ENCODE measurements at places on chromosomes 2 and 18.

DNA sequence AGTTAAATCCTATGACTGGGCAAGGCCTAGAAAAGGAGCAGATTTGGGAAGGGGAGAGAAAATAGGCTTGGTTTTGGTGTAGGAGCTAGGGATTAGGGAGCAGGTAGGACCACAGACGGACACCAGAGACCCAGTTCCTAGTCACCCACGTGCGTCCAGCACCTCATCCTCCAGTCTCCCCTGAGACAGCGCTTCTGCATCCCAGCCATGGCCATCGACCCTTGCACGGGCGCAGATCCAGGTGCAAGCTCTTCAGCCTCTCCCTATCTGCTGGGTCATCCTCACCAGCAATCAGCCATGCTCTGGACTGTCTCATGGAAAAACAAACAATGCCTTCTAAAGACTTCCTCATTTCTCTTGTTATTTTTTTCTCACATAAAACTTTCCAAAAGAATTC lies 246.8 kb upstream of the RAB6C start:
- no peak for DNase-seq

GRCh38 chr2:89763581-89764485 lies 1072.4 kb downstream of the RPIA start:
- DNase-seq: peak; percentile 23

DNA sequence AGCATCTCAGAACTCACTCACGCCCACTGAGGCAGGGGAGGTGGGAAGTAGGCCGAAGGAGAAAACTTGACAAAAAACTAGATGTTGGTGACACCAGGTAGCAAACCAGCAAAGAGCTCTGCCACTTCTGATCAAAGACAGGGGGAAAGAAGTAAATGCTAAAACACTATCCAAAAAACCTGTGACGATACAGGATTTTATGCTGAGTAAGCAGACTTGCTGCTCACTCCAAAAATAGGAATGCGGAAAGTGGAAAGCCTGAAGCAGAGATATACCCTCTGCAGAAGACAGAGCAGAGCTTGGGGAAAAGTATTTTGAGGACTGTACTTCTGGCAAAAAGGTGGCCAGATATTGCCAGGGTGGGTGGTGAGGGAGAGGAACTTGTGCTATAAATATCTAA lies 73.3 kb upstream of the YPEL5 start:
- no peak for DNase-seq

GRCh38 chr18:73790587-73790986 lies 357.0 kb downstream of the FBXO15 start:
- DNase-seq: no peak

GRCh38 chr2:217438821-217439220 lies 564.0 kb downstream of the TNS1 start:
- peak; percentile 50 for DNase-seq

GRCh38 chr2:146130290-146130689 lies 1610.4 kb upstream of the ZEB2 start:
- DNase-seq: no peak

DNA sequence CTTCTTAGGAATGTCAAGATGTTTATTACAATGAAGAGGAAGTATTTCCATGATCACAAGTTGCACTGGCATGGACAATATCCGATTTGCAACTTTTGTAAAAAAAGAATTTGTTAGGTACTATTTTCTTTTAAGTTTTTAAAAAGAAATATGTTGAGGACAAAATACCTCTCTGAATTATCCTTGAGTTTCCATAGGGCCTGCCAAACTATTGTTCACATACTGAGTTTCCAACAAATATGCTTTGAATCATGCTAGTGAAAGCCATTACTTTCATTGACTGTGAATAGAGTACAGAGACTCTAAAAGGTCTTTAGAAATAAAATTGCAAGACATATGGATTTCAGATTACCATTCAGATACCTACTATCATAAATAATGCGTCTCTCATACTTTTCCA lies 566.1 kb downstream of the TMEM182 start:
- DNase-seq: no peak

GRCh38 chr2:69070969-69071368 lies 58.0 kb downstream of the ANTXR1 start:
- DNase-seq: no peak

- no peak for DNase-seq
Measured at GRCh38 chr18:28150925-28151324, 26.0 kb downstream of the CDH2 start.

DNA sequence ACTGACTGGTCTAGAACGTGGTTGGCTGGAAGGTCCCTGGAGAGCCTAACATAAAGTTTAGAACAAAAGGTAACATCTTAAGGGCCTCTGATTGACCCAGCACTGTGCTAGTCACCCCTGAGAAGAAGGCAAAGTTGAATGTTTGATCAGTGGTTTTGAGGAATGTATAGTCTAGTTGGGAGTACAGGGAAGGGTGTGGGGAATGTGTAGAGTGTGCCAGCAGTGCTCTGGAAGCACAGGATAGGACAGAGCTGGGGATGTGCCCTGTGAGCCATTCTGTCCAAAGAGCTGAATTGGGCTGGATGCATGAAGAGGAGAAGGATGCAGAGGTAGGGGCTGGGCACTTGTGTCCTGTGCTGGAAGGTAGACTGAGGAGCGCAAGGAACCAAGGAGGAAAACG lies 41.0 kb upstream of the DOCK10 start:
- no peak for DNase-seq

DNA sequence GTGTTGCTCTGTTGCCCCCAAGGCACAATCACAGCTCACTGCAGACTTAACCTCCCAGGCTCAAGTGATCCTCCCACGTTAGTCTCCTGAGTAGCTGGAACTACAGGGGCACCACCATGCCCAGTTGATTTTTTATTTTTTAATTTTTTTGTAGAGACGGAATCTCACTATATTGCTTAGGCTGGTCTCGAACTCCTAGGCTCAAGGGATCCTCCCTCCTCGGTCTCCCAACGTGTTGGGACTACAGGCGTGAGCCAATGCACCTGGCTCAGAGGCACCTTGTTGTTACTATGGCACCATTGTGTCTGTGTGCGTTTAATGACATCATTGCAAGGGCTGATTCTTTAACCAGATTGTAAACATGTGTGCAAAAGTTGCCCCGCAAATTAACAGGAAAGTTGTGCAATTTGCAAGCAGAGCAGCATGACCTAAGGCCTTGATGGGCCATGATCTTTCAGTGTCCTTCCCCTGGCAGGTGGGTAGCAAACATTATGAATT lies 22.6 kb downstream of the TCF23 start:
- no peak for DNase-seq

GRCh38 chr2:8574196-8575037 lies 107.4 kb upstream of the ID2 start:
- peak; percentile 70 for DNase-seq

GRCh38 chr18:3060667-3061580 lies 48.0 kb upstream of the LPIN2 start:
- DNase-seq: peak; percentile 43

DNA sequence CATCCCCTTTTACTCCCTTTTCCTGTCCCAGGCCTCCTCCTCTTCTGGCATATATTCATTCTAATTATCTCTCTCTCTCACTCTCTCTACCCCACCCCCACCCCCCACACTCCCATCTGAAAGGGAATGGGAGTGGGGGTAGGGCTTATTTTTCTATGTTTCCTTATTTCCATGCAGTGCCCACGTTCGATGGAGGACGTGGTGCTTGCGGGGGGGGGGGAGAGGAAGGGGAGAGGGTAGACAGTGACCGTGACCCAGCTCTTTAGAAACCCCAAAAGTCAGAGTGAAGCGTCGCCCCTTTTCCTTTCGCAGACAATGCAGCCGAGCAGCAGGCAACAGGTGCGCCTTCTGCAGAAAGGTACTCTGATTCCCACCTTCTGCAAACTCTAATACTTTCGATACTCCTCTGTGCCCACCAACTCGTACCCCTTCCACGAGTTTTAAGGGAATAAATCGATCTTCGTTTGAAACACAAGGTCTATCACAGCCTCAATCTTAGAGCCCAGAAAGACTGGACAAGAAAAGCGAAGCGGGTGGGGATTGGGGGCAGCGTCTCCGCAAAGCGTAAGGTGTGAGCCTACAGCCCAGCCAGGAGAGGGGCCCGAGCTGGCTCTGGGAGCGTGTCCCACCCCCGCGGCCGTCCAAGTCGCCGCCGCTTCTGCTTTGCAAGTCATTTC lies 891 bp upstream of the NR4A2 start:
- peak; percentile 65 for DNase-seq

DNA sequence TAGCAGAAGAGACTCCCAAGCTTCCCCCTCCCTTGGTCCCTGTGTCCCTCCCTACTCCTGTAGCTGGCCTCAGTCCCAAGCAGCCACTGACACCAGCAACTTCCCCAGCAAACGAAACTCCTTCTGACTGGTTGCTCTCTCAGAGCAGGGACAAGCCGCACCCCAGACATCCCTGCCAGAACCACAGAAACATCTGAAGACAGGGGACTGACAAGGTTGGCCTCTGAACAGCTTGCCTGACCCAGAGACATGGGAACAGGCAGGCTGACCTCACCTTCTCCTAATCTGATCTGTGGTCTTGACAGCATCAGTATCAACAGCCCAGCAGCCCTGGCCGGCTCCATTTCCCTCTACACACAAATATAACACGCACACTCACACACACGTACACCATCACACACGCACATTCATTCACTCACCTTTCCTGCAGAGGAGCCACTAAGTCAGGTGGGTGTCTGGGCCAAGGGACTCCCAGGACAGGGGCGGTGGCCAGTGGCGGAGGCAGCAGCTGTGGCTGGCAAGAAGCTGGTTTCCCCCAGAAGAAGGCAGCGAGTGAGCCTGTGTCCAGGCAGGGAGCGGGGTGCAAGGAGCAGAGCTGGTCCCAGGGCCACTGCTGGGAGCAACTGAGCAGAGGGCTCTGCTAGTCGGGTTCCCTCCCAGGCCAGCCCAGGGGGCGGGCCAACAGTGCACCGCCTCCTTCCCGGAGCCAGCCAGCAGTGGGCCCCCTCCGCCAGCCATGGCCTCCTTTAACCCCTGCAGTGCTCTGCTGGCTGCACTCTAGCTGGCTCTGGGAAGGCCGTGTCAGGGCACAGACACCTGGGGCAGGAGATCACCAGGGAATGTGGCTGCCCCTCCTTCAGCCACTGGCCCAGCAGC lies 59.1 kb downstream of the TNS1 start:
- no peak for DNase-seq

DNA sequence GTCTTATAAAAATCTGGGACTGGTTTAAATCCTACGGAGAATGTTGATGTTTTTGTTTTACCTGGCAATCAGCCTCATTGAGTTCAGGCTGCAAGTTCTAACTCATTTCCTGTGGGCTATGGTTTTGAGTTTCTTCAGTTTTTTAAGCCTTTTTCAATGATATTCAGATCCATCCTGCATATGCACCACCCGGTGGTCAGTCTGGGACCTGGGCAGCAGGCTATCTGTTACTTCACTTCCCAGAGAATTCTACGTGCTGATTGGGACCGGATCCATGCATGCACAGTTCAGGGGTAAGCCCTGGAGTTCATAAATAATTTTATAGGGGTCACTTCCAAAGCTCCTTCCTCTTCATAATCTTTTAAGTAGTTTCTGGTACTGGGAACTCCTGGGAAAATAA lies 339.2 kb upstream of the HNRNPA3 start:
- no peak for DNase-seq

GRCh38 chr2:215970425-215970824 lies 42.9 kb downstream of the MREG start:
- no peak for DNase-seq

- no peak for DNase-seq
Measured at GRCh38 chr2:132871831-132872230, 201.8 kb upstream of the LYPD1 start.

- DNase-seq: no peak
Measured at GRCh38 chr18:77897606-77898005, 648.0 kb downstream of the GALR1 start.

DNA sequence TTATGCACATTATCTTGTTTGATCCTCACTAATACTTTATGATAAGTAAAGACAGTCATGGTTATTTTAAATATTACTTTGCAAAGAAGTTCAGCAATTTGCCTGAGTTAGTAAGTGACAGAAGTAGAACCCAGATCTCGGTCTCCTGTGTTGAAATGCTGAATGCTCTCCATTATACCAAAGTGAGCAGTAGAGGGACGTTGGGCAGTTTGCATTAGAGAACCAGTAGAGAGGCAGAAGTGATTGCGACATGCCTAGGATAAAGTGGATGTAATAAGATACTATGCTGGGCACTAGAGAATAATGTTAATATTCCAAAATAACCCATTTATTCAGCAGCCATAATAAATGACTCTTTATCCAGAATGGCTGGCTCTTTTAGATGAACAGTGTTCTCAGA lies 201.0 kb downstream of the PMAIP1 start:
- no peak for DNase-seq

DNA sequence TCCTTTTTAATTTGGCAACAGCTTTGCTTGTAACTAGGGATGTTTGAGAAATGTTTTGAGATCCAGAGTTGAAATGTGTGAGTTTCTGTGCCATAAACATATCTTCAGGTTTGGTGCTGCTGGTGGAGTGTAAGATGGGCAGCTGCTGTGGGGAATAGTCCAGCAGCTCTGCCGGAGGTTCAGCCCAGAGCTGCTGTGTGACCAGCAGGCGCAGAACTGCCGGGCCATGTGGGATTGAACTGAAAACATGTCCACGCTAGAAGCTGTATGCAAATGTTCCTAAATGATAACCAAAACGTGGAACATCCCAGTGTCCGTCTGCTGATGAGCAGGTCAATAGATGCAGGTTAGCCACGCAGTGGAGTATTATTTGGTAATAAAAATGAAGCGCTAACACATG lies 99.6 kb downstream of the DGKD start:
- DNase-seq: no peak

- DNase-seq: no peak
Measured at GRCh38 chr2:113141451-113141850, 14.1 kb downstream of the IL1RN start.
